H7 (cell line): ENCODE measurements at places on chromosomes 1 and 21. TPM values are rescaled to one million over a fixed set of nuclear protein-coding genes. Genes with fewer than 3 reads are reported as not detected.

GRCh38 chr1:55310505-55310971, 95.4 kb upstream of the USP24 start:
- no peak for DNase-seq

DNA sequence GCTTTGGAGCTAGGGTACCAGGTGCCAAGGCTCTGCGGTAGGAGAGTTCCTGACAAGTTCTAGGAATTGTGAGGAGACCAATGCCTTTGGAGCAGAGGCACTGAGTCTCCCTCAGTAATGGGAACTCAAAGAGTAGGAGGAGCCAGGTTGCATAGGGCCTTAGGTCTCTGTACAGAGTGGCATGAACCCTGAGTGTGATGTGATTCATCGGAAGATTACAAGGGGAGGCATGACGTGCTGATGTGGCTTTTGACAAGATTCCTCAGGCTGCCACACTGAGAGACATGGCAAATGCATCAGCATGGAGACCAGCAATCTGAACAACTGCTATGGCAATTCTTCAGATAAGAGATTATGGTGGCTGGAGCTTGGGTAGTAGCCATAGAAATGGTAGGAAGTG, 94.6 kb upstream of the SLC44A3 start:
- DNase-seq: no peak

DNA sequence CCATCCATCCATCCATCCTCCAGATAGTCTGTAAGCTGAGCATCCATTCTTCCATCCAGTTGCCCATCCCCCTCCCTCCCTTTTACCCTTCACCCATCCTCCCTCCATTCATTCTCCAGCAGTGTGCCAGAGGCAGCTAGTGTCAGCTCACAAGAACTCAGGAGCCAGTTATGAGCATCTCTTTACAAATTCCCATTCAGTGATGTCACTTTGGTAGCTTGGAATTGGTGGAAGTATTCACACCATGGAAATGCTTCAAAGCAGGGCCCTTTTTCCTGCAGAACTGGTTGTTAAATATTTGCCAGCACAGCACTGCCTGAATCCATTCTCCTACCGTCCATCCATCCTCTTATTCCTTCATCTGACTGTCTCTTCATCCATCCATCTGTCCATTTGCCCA, 72.5 kb downstream of the ARHGEF10L start:
- no peak for DNase-seq

- DNase-seq: peak; percentile 73
These were observed 2.2 kb downstream of the ELOA start for GRCh38 chr1:23745515-23745914.

GRCh38 chr1:187665483-187665882, 836.7 kb downstream of the PLA2G4A start:
- no peak for DNase-seq

DNA sequence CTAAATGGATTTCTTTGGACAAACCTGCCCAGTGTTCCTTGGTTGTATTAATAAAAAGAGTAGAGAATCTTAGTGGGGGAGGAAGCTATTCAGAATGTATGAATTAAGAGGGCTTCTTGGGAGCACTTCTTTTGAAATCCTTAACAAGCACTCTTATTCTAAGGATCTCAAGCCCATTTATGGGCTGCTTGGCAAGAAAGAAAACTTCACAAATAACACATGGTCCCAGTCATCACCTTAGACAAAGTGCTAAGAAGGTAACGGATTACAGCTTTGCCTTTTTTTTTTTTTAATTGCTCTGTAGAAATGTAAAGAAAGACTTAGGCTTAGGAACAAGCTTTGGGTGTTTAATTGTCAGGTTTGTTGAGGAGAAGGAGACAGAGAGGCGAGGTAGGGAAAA, 76.6 kb upstream of the IPO9 start:
- no peak for DNase-seq

DNA sequence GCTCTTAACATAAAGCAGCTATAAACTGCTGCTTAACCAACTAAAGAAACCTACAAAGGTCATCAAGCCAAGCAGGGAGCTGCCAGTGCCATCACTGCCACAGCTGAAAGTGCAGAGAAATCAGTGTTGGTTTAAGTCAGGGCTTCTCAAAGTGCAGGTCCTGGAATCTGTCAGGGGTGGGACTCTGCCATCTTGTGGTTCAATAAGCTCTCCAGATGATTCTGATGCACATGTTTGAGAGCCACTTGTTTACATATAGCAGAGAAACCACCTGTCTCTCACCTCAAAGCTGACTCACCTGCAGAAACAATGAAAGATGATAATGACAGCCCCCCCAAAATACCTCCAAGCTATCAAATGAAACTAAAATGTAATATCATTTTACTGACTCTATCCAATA, 49.3 kb downstream of the SH3GLB1 start:
- DNase-seq: peak; percentile 27

- no peak for DNase-seq
These were observed 226.3 kb downstream of the HLX start for GRCh38 chr1:221105578-221105977.

GRCh38 chr1:247111700-247112478, 7.7 kb upstream of the ZNF669 start:
- DNase-seq: peak; percentile 91

GRCh38 chr1:43438953-43439581, 14.7 kb downstream of the HYI start:
- peak; percentile 20 for DNase-seq

- DNase-seq: no peak
These were observed 10.6 kb downstream of the CFAP126 start for GRCh38 chr1:161357073-161357472.

DNA sequence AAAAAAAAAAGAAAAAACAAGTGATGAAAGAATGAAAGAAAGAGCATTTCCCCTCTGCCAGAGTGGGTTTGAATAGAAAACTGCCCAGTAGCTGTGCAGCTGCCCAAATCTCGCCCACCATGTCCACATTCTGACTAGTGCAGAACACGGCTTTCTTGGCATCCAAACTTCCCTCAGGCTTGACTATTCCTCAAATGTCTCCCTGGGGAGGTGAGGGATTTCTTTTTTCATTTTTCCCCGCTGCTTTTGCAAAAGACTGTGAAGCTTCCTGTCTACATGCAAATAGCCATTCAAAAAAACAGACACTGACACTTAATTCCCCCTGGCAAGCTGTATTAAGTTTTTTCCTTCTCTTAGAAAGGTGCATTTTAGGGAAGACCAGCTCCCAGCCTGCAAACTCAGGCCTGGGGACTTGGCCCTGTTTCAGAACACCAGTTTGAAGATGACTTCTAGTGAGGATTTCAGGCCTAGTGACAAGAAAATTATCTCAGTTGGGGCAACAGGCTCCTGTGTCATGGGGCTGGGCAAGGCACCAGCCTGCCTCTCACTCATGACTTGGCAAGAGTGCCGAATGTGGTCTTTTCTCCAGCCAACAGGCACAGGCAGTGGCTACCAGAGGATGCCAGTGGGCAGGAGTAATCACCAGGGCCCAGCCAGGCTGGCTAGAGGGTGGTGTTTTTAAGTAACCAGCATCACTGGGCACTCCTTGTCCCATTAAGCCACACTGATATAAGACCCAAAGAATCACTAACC, 178.1 kb upstream of the NFIA start:
- no peak for DNase-seq

DNA sequence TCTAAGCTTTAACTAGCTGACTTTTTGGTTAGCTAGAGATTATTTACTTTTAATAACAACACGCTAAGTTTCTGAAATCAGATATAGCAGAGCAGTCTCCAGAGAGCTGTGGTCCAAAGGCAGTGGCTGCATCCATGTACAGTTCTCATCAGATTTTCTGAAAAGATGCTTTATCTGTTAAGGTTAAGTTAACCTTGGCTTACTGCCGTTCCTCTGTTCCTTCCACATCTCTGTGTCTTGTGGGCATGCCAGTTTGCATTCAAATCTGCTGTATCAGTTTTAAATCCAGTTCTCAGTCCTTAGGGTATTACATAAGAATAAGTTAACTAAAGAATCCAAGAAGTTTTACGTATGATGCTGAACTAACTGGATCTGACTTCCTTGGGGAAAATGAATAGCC, 46.8 kb downstream of the SPATA46 start:
- DNase-seq: no peak

- no peak for DNase-seq
These were observed 67.5 kb downstream of the CLIC6 start for GRCh38 chr21:34736116-34736874.

- no peak for DNase-seq
These were observed 119.7 kb downstream of the LYPLAL1 start for GRCh38 chr1:219293410-219293809.

DNA sequence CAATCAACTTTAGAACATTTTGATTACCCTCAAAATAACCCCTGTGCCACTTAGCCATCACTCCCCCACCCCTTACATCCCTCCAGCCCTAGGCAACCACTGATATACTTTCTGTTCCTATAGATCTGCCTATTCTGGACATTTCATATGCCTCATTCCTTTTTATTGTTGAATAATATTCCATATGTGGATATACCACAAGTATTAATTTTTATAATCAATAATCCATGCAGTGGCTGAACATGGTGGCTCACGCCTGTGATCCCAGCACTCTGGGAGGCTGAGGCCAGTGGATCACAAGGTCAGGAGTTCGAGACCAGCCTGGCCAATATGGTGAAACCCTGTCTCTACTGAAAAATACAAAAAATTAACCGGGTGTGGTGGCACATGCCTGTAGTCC, 20.1 kb upstream of the MED18 start:
- no peak for DNase-seq

GRCh38 chr1:10516925-10517676, 42.4 kb downstream of the PEX14 start:
- DNase-seq: no peak

GRCh38 chr1:184388971-184389370, 2.1 kb downstream of the C1orf21 start:
- no peak for DNase-seq

DNA sequence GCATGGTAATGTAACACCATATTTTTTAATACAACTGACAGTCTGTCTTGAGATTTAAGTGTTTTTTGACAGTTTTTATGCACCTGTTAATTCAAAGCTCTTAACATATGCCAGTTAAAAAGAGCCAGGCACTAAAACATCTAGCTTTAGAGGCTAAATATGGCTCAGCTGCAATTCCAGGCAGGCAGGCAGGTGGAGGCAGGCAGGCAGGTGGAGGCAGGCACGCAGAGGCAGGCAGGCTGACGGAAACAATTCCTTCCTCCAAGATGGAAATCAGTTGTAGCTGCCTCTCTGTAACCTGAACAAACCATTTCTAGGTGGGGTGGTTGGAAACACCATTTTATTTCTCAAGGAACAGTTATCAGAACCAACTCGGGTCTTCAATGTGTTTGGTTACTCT, 51.2 kb downstream of the GORAB start:
- no peak for DNase-seq

DNA sequence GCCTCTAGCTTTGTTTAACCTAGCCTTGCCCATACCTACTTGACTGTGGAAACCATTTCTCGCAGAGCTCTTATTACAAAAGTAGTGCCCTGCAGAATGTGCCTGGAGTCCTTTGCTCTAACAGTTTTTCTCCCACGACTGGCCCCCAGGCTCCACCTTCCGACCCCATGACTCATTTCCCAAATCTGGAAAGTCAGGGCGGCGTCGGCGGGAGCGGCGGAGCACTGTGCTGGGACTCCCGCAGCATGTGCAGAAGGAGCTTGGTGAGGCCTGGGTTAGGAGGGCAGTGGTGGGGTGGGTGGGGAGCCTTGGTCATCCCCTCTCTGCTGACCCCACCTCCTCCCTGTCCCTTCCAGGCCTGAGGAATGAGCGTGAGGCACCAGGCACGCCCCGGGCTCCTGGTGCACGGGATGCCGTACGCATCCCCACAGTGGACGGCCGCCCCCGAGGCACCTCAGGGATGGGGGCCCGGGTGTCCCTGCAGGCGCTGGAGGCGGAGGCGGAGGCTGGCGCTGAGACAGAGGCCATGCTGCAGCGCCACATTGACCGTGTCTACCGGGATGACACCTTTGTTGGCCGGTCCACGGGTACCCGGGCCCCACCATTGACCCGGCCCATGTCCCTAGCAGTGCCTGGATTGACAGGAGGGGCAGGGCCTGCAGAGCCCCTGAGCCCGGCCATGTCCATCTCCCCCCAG, 47.5 kb downstream of the YARS1 start:
- DNase-seq: peak; percentile 28

DNA sequence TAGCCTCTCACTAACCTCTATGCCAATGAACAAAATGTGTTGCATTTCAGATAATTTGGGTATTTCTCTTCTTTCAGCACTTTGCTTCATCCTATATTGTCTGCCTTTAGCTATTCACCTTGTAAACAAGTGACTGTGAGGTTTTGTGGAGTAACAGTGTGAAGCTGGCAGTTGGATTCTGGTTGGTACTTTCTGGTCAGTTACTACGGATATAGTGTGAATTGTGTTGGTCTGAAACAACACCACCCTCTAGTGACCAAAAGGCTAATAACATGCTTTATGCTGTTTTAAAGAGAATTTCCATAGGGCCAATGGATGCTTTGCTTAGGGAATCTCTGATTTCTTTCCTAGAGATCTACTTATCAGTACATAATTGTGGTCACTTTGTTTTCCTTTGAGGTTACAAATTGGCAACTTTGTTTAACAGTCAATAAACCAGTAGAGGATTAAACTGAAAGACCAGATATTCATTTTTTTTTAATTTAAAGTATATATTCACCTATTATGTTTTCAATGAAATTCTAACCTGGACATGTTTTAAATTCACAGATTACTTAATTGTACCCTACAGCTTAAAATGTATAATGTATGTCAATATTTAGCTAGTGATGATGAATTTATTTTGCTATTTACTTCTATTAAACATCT, 2.5 kb upstream of the PTGER3 start:
- DNase-seq: peak; percentile 64

DNA sequence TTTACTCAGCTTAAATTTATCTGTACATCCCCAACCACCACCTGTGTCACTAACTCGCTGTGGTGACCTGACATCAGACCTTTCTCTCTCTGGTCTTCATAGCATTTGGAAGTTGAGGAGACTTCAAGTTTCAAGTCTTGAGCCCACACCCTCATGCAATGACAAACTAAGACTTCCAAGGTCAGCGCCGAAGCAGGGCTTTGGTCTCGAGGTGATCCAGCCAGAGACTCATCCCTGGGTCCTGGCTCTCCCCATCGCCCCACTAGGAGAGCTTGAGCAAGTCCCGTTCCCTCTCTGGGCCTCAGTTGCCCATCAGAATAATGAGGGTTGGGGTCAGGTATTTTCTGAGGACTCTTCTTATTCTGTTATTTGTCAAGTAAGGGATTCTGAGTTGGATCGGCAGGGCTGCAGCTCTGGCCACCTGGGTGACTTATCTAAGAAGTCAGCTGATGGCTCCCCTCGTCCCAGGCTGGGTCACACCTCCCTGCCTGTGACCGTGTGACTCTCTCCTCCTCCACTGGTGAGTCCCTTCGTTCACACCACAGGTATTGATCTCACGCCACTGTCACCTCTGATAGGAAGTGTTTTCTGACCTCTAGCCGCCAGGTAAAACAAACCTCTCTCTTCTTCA, 143.7 kb upstream of the RUNX3 start:
- no peak for DNase-seq

GRCh38 chr1:26723013-26723991, 27.5 kb downstream of the ARID1A start:
- DNase-seq: peak; percentile 58

PCSK9 gene
- total RNA-seq: 103 and 171 TPM in 2 replicates

CFHR1 gene
- total RNA-seq: not detected in 2 replicates

APCS gene
- not detected in 2 replicates for total RNA-seq

S100A14 gene
- 1.8 and 2.0 TPM in 2 replicates for total RNA-seq

OLIG2 gene
- total RNA-seq: 0.17 and 0.67 TPM in 2 replicates

HES3 gene
- 28.2 and 38.8 TPM in 2 replicates for total RNA-seq

ELAPOR1 gene
- total RNA-seq: 0.07 and 0.10 TPM in 2 replicates
